ENCODE measurements at places on chromosomes 7 and 10.
A peak's percentile ranks its signal among the peaks of the same experiment; 100 is the strongest.

GRCh38 chr10:47067949-47068940, 157.0 kb downstream of the PTPN20 start:
- no peak for DNase-seq

DNA sequence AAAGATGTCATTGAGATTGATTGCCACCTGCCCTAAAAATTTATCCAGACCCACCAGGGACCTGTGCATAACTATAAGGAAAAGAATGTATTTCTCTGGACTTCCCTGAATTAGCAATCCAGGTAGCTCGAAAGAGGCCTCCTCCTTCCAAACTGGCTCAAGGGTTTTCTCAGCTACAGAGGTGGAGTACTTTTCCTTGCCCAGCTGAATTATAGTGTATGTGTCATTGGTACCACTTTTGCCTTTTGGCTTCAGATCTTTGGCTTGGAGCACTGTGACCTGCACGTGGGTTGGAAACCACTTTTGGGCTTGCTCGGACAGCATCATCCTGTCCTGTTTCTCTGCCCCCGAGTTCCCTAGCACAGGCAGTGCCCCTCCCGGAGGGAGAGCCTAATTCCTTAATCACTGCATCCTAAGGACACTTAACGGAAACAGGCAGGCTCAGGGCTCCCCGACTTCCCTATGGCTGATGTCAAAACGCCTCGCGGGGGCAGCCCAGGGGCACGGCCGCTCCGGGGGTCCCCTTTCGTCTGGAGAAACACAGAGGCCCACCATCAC, 825 bp downstream of the RAB11FIP2 start:
- DNase-seq, result peak; percentile 23

GRCh38 chr10:63929831-63930467, 408.7 kb downstream of the REEP3 start:
- DNase-seq, result no peak

DNA sequence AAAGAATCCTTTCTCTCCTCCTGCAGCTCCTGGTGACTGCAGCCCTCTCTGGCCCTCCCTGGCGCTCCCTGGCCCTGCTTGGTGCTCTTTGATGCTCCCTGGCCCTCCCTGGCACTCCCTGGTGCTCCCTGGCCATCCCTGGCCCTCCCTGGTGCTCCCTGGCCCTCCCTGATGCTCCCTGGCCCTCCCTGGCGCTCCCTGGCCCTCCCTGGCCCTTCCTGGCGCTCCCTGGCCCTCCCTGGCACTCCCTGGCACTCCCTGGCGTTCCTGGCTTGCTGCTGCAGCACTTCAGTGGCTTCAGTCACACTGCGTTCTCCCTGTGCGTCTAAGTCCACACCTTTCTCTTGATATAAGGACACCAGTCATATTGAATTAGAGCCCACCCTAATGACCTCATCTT, 15.2 kb upstream of the FGFR2 start:
- DNase-seq, result no peak

DNA sequence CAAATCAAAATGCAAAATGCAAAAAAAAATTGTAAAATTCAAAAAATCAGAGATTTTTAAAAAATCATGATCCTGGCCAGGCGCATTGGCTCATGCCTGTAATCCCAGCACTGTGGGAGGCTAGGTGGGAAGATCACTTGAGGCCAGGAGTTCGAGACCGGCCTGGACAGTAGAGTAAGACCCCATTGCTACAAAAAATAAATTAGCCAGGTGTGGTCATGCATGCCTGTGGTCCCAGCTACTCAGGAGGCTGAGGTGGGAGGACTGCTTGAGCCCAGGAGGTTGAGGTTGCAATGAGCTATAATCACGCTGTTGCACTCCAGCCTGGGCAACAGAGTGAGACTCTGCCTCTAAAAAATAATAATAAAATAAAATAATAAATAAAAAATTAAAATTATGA, 155.8 kb upstream of the TCF7L2 start:
- no peak for DNase-seq

GRCh38 chr7:27576360-27576944, 86.2 kb downstream of the HIBADH start:
- DNase-seq, result peak; percentile 40

DNA sequence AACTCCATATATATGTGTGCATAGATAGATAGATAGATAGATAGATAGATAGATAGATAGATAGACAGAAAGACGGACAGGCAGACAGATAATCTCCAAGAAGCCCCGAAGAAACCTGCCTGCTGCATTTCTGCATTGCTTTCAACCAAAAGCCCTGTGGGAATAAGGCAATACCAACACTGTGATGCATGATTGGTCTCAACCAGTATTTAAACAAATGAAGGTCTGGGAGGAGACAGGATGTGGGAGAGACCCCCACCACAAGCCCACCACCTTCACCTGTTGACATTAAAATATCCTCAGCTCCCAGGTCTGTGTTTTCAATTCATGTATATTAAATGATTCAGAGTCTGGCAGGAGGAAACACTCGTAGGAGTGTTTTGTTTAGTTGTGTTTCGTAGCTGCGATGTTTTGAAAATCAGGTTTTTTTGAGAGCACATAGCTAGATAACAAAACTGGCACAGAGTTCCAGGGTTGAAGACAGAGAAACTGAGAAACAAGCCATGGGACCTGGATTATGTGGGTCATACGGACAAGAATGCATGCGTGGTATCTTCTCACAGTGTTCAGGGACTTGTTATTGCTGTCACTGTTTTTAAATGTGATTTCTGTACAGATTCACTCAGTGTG, 200.7 kb upstream of the AHR start:
- peak; percentile 65 for DNase-seq

GRCh38 chr7:50022451-50022850, 70.6 kb downstream of the ZPBP start:
- no peak for DNase-seq

- peak; percentile 78 for DNase-seq
These were observed 7.7 kb downstream of the CASP2 start for GRCh38 chr7:143295870-143296269.

DNA sequence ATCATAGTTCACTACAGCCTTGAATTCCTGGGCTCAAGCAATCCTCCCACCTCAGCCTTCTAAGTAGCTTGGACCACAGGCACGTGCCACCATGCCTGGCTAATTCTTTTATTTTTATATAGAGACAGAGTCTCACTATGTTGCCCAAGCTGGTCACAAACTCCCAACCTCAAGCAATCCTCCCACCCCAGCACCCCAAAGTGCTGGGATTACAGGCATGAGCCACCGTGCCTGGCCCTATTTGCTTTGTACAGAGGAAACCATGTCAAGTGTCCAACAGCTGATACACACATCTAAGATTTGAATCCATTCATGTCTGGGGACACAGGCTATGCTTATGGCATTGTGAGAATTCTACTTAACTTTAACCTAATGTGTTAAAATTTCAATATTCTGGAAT, 29.9 kb upstream of the MPP7 start:
- DNase-seq, result no peak

- DNase-seq, result peak; percentile 54
These were observed 228.5 kb downstream of the CACNB2 start for GRCh38 chr10:18368682-18369081.

GRCh38 chr7:147909431-147910148, 681.0 kb upstream of the C7orf33 start:
- DNase-seq, result no peak

- DNase-seq, result no peak
These were observed 390.1 kb downstream of the TCERG1L start for GRCh38 chr10:130921461-130921860.

DNA sequence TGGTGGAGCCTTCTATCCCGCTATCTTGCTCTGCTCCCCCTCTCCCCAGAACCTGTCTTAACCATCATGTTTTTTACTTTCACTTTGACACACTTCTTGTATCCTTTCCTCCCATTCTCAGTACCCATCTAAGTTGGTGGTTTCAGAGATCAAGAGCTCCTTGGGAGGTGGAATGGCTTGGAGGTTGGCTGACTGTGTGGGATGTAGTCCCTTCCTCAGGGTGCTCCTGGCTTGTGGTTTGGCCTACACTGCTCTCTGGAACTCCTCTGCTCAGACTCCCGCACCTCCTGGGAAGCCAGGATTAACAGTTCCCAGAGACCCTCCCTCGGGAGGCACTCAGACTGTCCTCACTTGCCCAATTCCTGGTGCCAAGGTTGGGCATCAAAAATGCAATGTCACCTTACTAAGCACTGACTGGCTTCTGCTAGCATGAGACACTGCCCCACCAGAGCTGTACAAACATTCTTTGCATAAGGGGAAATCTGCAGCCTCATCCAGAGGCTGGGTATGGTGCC, 93.1 kb upstream of the NAMPT start:
- peak; percentile 49 for DNase-seq

GRCh38 chr7:134357486-134357885, 40.8 kb upstream of the SLC35B4 start:
- DNase-seq, result no peak

GRCh38 chr10:47042780-47043750, 131.8 kb downstream of the PTPN20 start:
- DNase-seq, result no peak

DNA sequence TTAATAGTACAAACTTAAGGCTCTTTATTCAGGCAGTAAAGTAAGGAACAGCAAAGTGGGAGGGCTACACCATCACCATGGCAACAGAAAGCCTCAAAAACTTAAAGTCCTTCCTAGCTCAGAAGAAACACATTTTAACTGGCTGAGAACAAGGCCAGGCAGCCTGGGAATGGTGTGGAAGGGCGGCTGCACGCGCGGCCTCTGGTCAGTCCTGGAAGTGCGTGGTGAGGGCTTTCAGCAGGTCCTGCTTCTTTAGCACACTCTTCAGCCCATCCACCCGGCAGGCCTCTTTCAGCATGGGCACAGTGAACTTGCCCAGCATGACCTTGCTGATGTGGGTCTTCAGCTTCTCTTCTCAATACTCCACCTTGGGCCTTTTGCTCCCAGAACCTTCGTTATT, 133.0 kb downstream of the CYP26A1 start:
- peak; percentile 6 for DNase-seq

All from amniotic epithelial cell (primary cell).